ENCODE measurements at places on chromosomes 1 and 21.

- ATAC-seq, result no peak
Observed at GRCh38 chr1:170623171-170623570, 40.8 kb upstream of the PRRX1 start.

DNA sequence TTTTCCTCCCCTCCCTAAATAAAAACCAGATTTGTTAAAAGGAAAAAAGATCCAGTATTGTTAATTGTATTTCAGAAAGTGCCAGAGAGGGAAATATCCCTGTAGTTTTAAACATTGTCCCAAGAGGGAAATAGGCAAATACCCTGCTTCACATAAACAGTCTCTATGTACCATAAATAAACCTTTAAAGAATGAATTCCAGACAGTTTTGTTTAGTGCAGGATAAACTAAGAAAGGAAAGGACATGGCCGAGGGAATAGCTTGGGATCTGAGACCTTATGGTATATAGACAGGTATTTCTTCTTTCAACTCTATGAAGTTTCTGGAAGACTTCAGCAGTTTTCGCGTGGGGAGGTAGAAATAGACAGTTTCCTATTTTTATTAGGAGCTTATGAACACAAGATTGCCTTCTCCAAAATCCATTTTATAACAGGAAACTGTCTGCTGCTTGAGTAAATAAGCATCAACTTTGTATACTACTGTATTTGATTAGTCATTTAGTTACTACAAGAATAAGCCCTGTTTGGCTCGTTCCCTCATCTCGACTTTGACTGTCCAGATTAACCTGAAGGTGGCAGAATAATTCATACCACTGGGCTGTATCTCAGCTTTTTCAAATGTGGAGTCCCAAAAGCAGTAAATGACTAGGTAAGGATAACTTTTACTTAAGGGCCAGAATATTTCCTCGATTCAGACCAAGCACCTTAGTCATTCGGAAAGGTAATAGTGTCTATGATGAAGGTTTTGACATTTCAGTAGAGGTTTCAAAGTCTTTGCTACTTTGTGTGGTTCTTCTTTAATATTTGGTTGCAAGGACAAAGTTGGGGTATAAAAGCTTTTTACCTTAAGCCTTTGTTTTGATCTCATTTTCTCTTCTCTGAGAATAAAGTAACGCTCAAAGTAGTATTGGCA, 177.5 kb downstream of the VPS13D start:
- ATAC-seq, result peak; percentile 38

- ATAC-seq, result no peak
Observed at GRCh38 chr1:51729824-51730301, 113.0 kb downstream of the OSBPL9 start.

DNA sequence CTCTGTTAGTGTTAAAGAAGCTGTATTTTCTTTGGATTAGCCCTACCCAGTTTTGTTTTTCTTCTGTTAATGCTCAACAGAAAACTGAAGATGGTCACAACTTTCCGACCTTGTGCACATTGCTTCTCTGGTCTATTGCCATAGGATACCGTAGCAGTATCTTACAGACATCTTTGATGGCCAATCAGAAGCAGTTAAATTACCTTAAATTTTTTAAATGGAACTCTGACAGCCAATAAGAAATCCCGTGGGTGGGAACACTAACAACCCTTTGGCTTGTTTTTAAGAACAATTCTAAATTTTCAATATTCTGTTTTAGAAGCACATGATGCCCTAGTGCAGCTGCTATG, 17.2 kb downstream of the NFYC start:
- ATAC-seq, result peak; percentile 63

- no peak for ATAC-seq
Observed at GRCh38 chr1:50570066-50570468, 146.8 kb upstream of the DMRTA2 start.

- no peak for ATAC-seq
Observed at GRCh38 chr1:69528376-69528775, 39.3 kb upstream of the LRRC7 start.

DNA sequence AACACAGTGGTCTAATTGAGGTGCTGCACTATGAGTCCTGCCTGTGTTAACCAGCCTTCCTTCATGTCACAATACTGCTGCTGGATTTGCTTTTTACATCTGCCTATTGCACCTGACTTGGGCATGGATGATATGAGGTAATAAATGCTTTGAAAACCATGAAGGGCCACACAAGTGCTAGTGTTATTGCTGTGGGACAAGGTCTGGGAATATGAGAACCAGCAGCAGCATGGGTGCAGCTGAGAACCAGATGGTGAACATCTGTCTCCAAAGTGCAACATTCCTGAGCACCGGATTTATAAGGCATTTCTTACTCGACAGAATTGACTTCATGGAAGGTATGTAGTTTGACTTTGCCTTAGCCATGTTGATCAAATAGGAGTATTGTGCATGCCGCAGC, 16.6 kb downstream of the TRIM45 start:
- no peak for ATAC-seq

DNA sequence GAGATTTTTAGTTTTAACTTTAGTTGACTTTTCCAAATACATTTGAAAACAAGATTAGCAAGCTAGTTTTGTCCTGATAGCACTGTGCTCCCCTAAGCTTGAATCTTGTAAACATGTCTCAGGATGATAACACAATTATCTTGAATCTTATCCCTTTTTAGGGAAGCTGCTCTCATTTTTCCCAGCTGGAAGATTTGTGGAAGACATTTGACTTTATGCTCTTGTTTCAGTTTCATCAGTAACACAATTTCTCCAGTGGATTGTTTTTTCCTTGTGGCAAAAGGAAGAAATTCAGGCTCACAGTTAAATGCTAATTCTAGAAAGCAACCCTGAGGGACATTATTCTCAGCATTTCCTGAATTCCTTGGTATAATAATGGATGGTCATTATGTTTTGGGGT, 88.8 kb downstream of the CDC7 start:
- no peak for ATAC-seq

- no peak for ATAC-seq
Observed at GRCh38 chr1:183173828-183174227, 12.2 kb upstream of the LAMC2 start.

DNA sequence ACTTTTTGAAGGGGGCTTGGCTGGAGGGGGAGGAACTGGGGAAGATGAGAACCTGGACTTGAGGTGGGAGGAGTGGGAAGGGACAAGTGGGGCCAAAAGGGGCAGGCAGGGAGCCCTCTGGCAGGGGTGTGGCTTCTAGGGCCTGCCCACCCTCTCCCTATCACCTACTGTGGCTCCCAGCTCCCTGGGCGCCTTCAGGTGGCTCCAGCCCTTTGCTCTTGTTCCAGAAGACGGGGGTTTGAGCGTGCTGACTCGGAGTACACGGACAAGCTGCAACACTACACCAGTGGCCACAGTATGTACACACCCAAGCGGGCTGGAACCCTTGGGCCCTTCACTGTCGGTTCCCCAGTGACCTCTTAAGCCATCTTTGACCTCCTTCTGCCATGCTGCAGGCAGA, 76.5 kb downstream of the LACTBL1 start:
- ATAC-seq, result no peak

GRCh38 chr1:1529936-1530335, 10.5 kb downstream of the TMEM240 start:
- ATAC-seq, result no peak
